Right renal pelvis (tissue), 4 donors: ENCODE measurements at places on chromosomes 4 and X.

DNA sequence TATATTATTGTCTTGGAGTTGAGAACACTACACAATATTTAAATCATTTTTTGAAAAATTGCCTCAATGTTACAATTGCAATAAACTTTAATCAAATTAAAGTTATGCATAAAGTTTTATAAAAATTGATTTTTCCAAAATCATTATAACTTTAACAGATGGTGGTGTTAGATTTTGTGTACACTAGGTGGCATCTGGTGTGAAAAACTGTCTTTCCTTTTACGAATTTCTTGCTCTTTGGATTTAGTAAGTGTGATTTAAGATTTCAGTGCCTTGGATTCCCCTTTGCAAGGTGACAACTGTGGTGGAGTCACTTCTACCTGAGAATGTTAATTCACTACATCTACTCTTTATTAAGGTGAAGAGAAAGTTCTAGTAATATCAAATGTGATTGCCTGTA lies 91.6 kb downstream of the AREG start:
- no peak for DNase-seq

DNA sequence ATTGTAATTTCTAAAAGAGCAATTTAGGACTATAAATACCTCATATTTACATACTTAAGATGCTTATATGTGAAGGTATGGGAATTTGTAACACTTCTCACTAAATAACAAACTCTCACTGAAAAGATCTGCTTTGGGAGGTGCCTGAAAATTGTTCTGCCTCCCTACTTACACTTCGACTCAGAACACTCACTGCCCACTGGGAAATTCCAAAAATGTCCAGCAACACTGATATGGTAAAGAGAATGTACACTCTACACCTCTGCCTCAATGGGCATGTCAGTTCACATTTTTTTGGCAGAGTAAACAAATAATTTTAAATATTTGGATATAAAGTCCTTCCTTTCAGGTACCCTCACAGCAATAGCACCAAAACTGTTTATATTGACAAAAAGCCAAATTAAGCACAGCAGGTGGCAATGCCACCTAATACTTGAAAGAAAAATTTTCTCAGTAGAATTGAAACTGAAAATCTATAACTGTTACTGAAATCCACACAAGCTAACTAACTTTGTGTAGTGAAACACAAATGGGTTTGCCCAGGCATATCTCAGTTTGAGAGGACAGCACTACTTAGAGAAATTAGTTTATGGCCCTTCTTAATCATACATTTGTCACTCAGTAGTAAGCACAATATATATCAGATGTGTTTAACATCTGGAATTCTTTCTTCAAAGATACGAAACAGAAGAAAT lies 67.1 kb downstream of the PRDM5 start:
- no peak for DNase-seq

DNA sequence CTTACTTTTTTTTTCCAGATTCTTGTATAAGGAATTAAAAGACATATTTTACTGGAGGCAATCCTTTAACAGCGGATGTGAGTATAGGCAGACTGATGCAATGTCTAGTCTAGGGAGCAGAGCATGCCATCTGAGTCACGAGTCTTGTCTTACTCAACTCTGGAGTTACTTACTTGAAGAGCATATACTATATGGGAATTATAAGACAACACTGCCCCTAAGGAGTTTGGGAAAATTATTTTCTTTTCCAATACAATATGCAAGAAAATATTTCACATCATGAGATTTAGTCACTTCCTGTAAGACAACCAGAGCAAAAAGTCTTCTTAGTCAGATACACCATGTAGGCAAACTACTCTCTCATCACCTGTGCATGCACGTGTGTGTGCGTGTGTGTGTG lies 537.3 kb upstream of the FTHL17 start:
- no peak for DNase-seq

DNA sequence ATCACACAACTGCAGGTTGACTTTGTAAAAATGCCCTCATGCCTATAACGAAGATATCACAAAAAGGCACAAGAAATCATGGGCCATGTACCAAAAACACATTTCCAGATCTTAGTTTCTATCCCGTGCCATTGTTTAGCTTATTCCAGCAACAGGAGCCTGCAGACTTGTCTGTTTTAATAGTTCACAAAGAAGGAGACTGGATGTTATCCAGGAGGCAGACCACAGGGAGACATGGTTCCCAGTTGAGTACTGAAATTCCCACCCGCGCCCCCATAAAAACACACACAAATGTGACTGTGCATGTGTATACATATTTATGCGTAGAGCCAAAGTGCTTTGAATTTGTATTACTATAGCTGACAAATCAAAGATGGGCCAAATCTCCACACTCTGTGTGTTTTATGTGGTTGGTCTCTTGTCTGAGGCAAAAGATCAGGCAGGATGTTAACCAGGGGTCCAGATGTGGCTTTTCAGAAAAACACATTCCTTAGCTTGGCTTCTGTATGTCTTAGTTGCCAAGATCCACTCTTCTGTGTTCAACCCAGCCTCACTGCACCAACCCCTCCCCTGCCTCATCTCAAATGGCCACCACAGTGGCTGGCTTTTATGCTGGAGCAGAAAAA lies 469.2 kb upstream of the DIPK2B start:
- DNase-seq = no peak

DNA sequence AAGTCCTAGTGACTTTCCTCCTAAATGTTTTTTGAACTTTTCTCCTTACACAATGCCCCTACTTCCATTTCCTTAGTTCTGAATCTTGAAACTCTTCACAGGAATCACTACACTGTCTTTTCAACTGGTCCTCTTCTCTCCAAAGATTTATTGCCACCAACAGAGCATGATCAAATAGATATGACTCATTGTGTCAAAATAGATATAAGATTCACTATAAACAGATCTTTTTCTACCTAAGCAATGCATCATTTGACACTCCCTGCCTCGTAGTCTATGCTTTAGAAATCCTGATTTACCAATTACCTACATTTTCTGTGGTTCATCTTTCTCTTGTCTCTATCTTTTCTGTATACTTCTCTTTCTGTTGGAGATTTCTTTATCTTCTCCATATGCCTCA lies 789.6 kb upstream of the SLIT2 start:
- DNase-seq = no peak

DNA sequence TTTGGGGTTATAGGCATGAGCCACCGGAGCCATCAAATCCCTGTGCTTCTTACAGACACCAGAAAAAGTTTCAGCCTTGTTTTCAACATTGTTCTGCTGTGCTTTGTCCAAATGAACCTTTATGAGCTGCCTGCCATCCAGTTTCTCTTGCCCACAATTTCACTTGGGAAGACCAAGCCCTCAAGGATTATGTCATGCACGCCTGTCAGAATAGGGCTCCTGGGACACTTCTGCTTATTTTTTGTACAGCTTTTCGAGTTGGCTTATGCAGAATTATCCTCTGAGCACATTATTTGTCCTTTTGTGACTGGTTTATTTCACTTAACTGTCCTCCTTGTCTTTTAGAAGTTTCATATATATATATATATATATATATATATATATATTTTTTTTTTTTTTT lies 16.2 kb downstream of the UBE2K start:
- no peak for DNase-seq

DNA sequence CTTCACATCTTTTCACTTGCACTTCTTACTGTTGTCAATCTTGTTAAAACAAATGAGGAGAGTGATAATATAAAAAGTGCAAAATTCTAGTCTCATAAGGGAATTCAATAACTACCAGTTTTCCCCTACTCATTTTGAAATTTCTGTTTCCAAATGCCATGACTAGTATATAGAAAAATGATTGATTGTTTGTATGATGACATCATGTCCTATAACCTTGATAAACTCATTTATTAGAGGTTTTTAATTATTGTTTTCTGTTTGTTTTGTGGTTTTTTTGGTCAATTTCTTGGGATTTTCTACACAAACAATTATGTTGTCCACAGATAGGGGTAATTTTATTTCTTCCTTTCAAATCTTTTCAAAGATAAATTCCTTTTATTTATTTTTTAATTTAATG lies 559.1 kb downstream of the TLL1 start:
- no peak for DNase-seq

GRCh38 chr4:110877778-110878370 lies 255.0 kb upstream of the PITX2 start:
- no peak for DNase-seq

GRCh38 chr4:71713611-71714203 lies 70.2 kb downstream of the GC start:
- DNase-seq = peak; percentile 25

- no peak for DNase-seq
These were observed 16.8 kb downstream of the SCFD2 start for GRCh38 chr4:53349091-53349491.

DNA sequence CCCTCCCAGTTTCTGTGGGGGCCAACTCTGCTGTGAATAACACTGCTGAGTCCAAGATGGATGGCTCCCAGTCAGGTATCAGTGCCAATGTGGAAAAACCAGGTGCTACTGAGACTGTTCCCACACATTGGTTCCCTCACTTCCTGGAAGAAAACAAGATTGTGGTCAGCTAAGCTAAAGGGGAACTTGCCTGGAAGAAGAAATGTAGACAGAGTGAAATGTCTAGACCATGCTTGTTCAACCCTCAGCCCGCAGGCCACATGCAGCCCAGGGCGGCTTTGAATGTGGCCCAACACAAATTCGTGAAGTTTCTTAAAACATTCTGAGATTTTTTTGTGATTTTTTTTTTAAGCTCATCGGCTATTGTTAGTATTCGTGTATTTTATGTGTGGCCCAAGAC lies 28.6 kb upstream of the UTP14A start:
- no peak for DNase-seq

DNA sequence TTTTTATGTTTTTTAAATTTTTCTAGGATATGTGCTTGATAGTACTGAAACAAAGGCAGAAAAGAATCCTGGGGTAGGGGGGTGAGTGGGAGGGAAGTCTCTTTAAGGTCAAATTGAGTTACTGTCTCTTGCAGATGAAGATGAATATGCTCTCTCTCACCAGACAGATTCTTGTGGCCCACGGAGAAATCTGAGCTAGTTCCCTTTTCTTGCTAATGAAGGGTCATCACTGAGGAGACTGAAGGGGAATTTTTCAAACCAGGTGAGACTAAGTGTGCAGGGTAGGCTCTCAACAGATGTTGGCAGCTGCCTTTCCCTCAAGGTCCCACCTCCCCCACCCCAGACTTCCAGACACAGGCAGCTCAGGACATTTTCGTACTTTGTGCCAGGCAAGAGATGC lies 21.5 kb downstream of the FAM9C start:
- DNase-seq = no peak

- no peak for DNase-seq
These were observed 155.4 kb upstream of the FTHL17 start for GRCh38 chrX:31227250-31227649.

DNA sequence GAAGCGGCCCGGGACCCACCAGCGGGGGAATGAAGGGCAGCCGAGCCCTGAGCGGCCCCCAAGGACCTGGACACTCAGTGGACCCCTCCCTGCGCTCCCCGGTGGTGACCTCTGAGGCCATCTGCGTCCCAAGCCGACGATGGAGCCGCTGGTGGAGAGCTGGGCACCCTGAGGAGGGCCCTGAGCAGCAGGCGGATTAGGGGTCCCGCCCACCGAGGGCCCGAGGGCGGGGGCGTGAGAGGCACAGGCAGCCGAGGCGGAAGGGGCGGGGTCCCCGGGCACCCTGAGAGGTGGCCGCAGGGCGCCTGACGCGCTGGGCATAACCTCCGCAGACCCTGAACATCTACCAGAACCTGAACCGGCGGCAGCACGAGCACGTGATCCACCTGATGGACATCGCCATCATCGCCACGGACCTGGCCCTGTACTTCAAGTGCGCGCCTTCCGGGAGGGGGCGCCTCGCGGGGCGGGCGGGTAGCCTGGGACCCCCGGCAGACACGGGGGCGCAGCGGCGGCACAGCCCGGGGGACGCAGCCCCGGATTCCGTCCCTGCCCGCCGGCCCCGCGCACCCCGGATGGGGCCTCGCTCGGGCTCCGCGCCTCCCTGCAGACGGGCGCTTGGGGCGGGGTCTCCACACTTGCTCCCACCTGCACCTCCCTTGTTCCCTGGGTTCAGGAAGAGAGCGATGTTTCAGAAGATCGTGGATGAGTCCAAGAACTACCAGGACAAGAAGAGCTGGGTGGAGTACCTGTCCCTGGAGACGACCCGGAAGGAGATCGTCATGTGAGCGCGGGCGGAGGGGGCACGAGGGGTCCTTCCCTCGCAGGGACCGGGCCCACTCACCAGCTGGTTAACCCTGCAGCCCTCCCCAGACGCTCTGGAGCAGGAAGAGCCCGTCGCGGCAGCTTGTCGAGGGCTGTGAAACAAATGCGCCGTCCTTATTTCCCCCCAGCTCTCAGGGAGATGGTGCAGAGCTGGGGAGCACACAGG lies 10.3 kb downstream of the ATP5ME start:
- DNase-seq = no peak

GRCh38 chrX:1464041-1464970 lies 11.6 kb upstream of the ASMTL start:
- DNase-seq = no peak

- no peak for DNase-seq
These were observed 6.7 kb downstream of the CCNQ start for GRCh38 chrX:153592091-153592833.

DNA sequence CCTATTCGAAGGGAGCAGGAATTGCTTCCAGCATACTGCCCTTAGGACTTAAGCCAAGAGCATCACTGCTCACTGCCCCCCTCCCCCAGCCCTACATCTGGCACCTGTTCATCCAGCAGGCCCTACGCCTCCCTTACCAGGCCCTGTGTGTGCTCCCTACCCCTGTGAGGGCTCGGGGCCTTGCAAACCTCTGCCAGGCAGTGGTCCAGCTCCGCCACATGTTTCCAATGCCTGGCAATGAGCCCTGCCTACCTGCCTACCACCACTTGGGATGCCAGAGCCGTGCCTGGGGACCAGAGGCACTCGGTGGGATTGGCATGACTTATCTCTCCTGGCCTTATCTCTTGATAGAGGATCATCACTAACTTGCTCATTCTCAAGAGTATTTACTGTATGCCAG lies 27.5 kb upstream of the MTM1 start:
- DNase-seq = no peak

- no peak for DNase-seq
These were observed 290.6 kb upstream of the GRID2 start for GRCh38 chr4:92012899-92013867.

GRCh38 chr4:140499391-140499790 lies 1.3 kb upstream of the MGAT4D start:
- DNase-seq = no peak

GRCh38 chr4:71472946-71473345 lies 134.1 kb downstream of the SLC4A4 start:
- DNase-seq = no peak

DNA sequence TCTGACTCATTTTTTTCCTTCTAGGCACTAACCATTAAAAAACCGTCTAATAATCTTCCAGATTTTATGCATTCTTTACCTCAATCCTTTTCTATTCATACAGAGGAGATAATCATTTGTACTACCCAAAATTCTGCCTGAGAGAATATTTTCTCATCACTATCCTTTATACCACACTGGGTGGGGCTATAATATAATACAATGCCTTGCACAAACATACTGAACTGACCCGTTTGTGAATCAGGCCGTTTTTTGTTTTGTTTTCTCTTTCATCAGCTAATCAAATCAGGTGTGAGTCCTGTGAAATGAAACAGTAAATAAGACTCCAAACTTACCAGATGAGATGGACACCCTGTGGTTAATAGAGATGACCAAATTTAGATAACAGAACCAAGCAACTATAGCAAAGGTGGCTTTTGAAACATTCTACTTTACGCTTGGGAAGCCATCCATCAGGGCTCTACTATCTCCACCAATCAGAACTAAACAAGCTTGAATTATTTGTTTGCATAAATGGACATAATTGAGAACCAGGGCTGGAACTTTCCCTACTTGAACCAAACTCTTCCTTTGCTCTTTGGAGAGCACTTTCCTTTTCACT lies 573.0 kb downstream of the GABRG1 start:
- no peak for DNase-seq
